ENCODE measurements at places on chromosomes 11 and 22. TPM values are rescaled to one million over a fixed set of nuclear protein-coding genes. Genes with fewer than 3 reads are reported as not detected.

Gene ARHGAP20
- 5.1 TPM for total RNA-seq

Gene RASD2
- 12.2 TPM for total RNA-seq

Gene PCSK7
- total RNA-seq: 52.8 TPM

GRCh38 chr22:49936018-49936972 lies 17.9 kb downstream of the CRELD2 start:
- H3K27me3 ChIP-seq: no peaks in the 10 kb centered on the region
- peak overlapping the region; percentile 4 for H3K27ac ChIP-seq
- DNase-seq: peak; percentile 97
- peaks cover 1% of the 10 kb centered on the region for H3K4me1 ChIP-seq
- no peaks in the 10 kb centered on the region for H3K36me3 ChIP-seq

GRCh38 chr11:28243061-28243460 lies 134.9 kb downstream of the METTL15 start:
- no peak overlapping the region for H3K27ac ChIP-seq
- H3K27me3 ChIP-seq: no peaks in the 10 kb centered on the region
- DNase-seq: no peak
- peaks cover under 1% of the 10 kb centered on the region for H3K4me1 ChIP-seq

DNA sequence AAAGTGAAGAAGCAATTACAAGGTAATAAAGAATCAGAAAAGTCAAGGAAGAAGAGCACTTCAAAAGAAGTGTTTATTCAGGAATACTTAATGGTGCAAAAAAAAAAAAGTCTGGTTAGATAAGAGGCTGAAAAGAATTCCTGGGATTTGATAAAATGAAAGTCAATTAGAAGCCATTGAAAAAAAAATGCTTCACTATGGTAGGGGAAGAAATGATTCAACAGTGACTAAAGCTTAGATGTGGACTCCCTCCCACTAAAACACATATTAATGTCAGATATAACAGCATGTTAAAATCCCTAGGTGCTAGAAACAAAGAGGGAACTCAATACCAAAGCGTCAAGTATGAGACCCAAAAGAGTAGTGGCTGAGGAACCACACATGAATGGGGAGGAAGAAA lies 335.3 kb upstream of the PITPNB start:
- H3K27ac ChIP-seq: no peak overlapping the region
- DNase-seq: no peak
- H3K4me3 ChIP-seq: no peak overlapping the region
- H3K27me3 ChIP-seq: no peaks in the 10 kb centered on the region
- H3K36me3 ChIP-seq: no peaks in the 10 kb centered on the region

DNA sequence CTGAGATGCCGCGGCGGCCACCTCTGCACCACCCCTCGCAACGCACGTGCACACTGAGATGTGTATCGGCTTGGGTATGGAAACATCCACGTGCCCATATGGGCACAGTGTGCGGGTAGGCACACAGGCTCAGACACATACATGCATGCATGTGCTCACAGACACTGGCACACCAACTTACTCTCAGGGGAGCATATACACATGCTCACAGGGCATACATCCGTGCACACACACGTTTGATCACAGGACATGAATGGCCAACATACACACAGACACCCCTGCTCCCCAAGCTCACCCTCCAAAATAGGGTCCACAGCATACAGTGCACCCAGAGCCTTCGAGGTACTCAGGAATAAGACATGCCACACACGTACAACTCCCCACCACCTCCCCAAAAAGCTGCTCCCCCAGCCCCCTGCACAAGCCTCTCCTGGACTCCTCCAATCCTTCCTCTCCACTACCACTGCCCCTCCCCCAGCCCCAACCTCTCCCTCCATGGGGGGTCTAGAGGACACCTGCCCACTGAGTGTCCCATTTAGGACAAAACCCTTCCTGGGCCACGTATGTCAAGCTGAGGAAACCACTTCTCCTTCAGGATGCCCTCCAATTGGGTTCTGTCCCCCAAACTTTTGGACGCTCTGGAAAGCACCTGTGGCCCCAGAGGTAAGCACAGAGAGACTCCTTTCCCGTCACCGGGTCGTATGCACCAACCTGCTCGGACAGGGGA lies 53.1 kb downstream of the SLC22A12 start:
- H3K27me3 ChIP-seq: no peaks in the 10 kb centered on the region
- H3K4me3 ChIP-seq: peak overlapping the region; percentile 10
- H3K27ac ChIP-seq: no peak overlapping the region
- no peak for DNase-seq
- no peaks in the 10 kb centered on the region for H3K4me1 ChIP-seq

DNA sequence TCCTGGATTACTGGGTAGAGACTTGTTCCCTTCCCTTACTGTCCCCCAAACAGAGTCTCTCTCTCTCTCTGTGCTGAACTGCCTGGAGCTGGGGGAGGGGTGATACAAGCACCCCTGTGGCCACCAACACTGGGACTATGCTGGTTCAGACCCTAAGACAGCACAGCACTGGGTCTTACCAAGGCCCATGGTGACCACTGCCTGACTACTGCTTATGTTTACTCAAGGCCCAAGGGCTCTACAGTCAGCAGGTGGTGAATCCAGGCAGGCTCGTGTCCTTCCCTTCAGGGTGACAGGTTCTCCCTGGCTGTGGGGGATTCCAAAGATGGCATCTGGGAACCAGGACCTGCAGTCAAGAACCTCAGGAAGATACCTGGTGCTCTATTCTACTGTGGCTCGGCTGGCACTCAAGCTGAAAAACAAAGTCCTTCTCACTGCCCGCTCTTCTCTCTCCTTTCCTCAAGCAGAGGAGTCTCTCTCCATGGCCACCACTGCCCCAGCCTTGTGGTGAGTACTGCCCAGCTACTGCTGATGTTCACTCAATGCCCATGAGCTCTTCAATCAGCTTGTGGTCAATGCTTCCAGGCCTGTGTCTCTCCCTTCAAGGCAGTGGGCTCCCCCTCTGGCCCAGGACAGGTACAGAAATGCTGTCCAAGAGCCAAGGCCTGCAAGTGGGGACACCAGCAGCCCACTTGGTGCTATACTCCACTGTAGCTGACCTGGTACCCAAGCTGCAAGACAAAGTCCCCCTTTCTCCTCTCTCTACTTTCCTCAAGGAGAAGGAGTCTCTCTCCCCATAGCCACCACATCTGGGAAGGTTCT lies 41.8 kb upstream of the SHANK2 start:
- H3K27me3 ChIP-seq: no peaks in the 10 kb centered on the region
- H3K4me1 ChIP-seq: no peaks in the 10 kb centered on the region
- no peak for DNase-seq
- no peak overlapping the region for H3K4me3 ChIP-seq
- H3K36me3 ChIP-seq: no peaks in the 10 kb centered on the region

GRCh38 chr11:78313898-78314297 lies 103.7 kb downstream of the GAB2 start:
- DNase-seq: no peak
- H3K4me3 ChIP-seq: no peak overlapping the region
- H3K27me3 ChIP-seq: no peaks in the 10 kb centered on the region
- H3K4me1 ChIP-seq: peaks cover 12% of the 10 kb centered on the region

DNA sequence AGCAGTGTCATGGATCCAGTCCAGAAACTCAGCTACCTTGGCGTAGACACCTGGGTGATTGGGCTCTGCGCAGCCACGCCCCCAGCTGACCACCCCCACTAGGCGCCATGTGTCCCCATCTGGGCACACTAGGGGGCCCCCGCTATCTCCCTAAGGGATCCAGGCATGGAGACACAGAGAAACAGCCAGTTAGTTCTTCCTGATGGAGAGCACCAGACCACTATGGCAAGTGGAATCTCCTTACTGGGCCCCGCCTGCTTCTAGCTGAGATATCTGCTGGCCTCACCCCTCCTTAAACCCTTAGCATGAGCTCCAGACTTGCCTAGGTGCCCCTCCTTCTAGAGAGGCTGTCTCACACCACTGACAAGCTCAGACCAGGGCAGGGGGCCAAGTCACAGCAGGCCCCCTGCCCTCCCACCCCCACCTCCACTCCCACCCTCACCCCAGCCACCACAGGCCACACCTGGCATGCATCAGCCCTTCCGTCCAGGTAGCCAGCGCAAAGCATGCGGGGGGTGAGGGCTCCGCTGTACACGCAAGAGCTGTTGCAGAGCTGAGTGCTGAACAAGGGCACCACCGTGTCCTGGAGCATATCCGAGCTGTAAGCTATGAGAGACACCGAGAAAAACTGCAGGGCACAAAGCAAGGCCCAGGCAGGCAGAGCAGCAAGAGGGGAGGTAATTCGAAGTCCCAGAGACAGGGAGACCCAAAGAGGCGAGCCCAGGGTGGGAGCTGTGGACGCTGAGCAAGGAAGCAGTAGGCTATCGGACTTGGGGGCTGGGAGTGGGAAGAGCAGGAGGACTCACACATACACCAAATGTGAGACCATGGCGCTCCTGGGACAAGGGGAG lies 16.1 kb downstream of the TMPRSS5 start:
- H3K4me3 ChIP-seq: no peak overlapping the region
- no peak for DNase-seq
- no peaks in the 10 kb centered on the region for H3K4me1 ChIP-seq
- H3K36me3 ChIP-seq: no peaks in the 10 kb centered on the region

DNA sequence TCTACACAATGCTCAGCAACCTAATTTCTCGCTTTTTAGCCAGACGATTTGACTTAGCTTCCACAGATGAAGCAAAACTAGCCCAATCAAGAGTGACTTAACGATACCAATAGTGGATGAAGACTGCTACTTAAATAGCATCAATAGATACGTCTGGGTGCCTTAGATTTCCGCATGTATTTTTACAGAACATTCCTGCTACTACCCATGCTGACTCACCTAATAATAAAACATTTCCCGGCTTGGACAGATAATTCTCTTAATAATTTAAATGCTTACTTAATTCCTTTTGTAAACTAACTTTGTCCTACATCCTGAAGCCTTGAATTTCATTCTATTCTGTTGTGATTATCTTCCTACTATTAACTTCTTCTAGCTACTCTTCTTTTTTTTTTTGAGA lies 5.2 kb upstream of the LAYN start:
- H3K4me3 ChIP-seq: no peak overlapping the region
- no peaks in the 10 kb centered on the region for H3K36me3 ChIP-seq
- no peaks in the 10 kb centered on the region for H3K27me3 ChIP-seq
- DNase-seq: no peak
- no peak overlapping the region for H3K27ac ChIP-seq

DNA sequence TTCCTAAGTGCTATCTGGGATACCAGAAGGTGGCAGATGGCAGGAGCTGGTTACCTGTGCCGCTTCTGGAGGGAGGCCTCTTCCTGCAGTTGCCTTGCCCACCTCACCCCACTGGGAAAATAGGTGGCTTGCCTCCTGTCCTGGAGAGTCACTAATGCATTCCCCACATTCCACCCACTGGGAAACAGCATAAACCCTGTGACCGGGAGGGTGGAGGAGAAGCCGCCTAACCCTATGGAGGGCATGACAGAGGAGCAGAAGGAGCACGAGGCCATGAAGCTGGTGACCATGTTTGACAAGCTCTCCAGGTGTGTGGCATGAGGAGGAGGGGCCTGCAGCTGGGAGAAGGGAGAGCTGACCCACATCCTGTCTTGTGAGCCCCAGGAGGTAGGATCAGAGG lies 5.6 kb downstream of the RIC8A start:
- H3K27me3 ChIP-seq: no peaks in the 10 kb centered on the region
- no peak overlapping the region for H3K27ac ChIP-seq
- no peaks in the 10 kb centered on the region for H3K4me1 ChIP-seq
- no peak overlapping the region for H3K4me3 ChIP-seq
- no peak for DNase-seq
- H3K36me3 ChIP-seq: no peaks in the 10 kb centered on the region

DNA sequence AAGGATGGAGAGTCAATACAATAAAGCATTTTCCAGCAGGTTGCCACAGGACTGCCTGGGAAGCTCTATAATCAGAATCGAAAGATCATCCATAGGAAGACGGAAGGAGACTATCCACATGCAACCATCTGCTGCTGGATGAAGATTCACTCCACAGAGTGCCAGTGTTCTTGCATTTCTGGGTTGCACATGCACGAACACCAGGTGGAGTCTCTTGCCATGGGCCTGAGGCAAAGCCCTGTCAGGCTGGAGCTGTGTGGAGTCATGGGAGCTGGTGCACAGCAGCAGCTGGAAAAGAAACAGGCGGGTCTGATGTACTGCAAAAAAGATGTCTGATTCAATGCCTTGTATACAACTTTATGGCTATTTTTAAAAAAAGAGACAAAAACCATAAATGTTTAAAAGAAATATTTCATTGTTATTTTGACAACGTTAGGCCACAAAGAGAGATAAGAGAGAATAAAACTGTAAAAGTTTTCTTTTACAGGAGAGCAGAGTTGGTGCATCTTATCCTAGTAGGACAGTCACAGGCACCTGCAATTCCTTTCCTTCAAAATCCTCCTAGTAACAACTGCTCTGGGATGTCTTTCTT lies 12.9 kb upstream of the FAT3 start:
- no peaks in the 10 kb centered on the region for H3K27me3 ChIP-seq
- H3K4me1 ChIP-seq: no peaks in the 10 kb centered on the region
- H3K36me3 ChIP-seq: no peaks in the 10 kb centered on the region
- peak; percentile 52 for DNase-seq

GRCh38 chr22:43488031-43488866 lies 76.4 kb downstream of the MPPED1 start:
- peak; percentile 68 for DNase-seq
- H3K27me3 ChIP-seq: no peaks in the 10 kb centered on the region
- no peaks in the 10 kb centered on the region for H3K4me1 ChIP-seq
- no peak overlapping the region for H3K4me3 ChIP-seq
- no peak overlapping the region for H3K27ac ChIP-seq

DNA sequence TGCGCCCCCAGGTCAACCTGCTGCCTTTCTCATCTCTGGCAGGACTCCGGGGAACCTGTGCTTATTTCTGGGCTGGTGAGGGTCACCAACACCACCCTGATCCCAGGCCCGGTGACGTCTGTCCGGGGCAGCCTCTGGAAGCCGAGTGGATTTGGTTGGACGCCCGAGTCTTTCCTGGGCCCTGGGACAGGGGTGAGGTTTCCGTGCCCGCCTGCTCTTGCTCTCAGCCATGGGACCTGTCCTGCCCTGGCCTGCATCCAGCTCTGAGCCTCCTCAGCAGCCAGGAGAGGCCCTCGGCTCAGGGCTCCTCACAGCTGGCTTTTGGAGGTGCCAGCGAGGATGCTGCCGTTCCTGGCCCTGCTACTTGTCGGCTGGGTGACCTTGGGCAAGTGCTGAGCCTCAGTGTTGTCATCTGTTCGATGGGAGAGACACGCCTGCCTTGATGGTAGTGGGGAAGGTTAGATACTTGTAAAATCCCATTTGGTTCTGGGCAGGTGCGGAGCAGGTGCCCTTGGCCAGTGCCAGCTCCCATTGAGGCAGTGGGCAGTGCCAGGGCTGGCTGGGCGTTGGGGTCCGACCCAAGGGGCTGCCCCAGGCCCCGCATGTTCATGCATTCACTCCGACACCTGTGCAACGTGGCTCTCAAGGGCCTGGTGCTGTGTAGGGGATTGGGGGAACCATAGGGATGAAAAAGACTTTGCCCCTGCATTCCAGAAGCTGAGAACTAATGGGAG lies 58.9 kb upstream of the THY1 start:
- H3K27ac ChIP-seq: no peak overlapping the region
- H3K27me3 ChIP-seq: no peaks in the 10 kb centered on the region
- H3K36me3 ChIP-seq: no peaks in the 10 kb centered on the region
- no peak overlapping the region for H3K4me3 ChIP-seq
- H3K4me1 ChIP-seq: no peaks in the 10 kb centered on the region
